ENCODE measurements at places on chromosomes 2 and 18. TPM values are rescaled to one million over a fixed set of nuclear protein-coding genes. Genes with fewer than 3 reads are reported as not detected.

- DNase-seq: no peak
Measured at GRCh38 chr2:10083046-10083445, 2.8 kb upstream of the CYS1 start.

DNA sequence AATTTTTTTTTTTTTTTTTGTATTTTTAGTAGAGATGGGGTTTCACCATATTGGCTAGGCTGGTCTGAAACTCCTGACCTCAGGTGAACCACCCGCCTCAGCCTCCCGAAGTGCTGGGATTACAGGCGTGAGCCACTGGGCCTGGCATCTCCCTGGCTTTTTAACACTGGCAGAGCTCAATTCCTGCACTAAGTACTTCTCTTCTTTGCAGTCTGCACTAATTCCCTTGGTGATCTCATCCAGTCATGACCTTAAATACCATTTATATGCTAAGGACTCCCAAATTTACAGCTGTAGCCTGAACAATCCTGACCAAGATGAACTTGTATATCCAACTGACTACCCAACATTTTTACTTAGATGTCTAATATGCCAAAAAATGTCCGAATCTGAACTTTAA lies 10.2 kb downstream of the PREPL start:
- no peak for DNase-seq

DNA sequence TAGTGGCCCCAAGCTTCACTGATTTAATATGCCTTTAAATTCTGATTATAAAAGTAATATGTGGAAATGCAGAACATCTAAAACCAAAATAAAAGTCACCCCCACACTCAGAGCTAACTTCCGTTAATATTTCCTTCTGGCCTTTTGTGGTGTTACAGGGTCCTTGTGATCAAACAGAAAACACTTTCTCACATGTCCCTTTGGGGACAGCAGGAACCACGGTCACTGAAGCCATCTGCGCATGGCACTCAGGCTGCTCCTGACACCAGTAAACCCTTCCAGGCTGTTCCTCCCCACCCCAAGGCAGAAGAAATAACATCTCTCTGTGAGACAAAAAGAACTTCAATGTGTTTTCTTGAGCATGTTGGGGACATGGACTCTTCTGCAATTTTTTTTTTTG lies 25.1 kb upstream of the GPR17 start:
- DNase-seq: no peak

GRCh38 chr2:30162806-30163205 lies 16.0 kb downstream of the YPEL5 start:
- DNase-seq: no peak

The PLEKHA3 gene
- 28.2 TPM for polyA plus RNA-seq

The UGT1A3 gene
- polyA plus RNA-seq: not detected

The LOXHD1 gene
- not detected for polyA plus RNA-seq

The NGEF gene
- polyA plus RNA-seq: 0.07 TPM

The MALL gene
- 0.63 TPM for polyA plus RNA-seq

All from AG04450 (cell line).